Myocyte (in vitro differentiated cells): ENCODE measurements at places on chromosomes 2 and 18. TPM values are rescaled to one million over a fixed set of nuclear protein-coding genes. Genes with fewer than 3 reads are reported as not detected.
A peak's percentile ranks its signal among the peaks of the same experiment; 100 is the strongest.

DNA sequence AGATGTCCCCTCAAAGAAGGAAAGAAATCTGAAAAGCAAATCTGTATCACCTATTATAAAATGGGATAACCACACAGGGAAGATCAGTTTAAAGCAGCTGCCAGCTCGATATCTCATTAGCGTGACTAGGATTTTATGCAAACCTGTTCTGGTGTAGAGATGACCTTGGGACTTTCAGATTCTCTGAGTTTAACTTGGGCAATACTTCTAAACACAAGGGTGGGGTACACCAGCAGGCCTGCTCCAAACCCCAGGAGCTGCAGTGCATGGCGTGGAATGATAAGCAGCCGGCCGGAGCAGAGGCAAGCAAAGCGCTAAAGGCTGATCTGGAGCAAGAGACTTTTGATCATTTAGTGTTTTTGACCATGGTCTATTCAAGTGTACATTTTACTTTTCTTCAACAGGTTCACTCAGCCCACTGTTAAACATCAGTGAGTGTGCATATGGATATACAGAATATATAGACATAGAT, 4.7 kb downstream of the SERTAD2 start:
- no peak for DNase-seq

Gene REG1B
- not detected in 2 replicates for total RNA-seq

Gene FHOD3
- total RNA-seq, result 23.2 and 57.5 TPM in 2 replicates

Gene IKZF2
- 4.5 and 4.9 TPM in 2 replicates for total RNA-seq

DNA sequence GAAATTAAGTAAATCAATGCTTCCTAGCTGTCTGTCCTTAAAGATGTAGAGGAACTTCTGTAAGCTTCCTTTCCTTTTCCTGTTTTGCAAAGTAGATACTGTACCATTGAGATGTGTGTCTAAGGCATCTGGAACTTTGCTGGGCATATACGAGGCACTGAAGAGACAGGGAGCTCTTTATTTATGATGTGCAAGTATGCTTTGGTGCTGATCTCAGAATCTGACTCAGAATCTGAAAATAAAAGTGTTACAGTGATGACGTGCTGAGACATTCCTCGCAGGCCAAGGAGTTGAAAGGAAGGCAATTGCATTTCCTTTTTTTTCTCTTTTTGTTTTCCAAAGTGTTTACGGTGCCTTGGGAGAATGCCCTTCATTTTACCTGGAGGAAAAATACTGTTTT, 230.9 kb upstream of the RGPD4 start:
- DNase-seq, result peak; percentile 44

DNA sequence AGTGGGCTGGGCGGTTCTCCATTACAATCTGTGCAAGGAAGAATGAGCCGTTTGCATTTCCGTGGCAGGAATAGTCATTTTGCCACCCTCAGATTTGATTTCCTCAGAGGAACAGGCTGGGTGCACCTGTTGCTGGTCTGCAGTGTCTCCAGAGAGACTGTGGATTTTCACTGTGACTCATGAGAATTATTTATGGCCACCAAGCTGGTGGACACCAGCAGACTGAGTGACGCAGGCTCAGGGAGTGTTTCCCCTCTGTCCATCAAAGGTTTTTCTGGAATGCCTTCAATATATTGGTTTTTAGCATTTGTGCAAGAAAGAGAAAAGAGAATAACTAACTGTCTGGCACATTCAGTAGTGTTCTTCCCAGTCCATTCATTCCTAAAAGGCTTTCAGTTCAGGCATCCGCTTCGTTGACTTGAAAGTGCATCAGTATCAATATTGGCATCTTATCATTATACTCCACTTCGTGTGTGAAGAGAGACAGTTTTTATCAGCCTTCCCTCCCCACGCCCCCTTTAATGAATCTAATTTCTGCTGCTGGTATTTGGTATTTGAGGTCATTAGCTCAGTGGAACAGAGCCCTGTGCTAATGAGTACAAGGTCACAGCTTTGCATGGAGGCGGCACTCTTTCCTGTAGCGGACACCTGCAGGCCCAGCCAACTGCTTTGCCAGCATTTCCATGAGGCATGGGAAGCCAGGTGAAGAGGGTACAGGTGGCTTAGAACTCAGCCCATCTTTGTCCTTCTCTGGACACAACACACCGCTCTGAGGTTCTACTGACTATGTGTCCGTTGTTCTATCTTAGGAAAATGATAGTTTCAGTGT, 39.9 kb downstream of the PRKCE start:
- DNase-seq, result peak; percentile 92

Gene CXCR2
- not detected in 2 replicates for total RNA-seq

GRCh38 chr2:182404092-182404491, 22.7 kb downstream of the PDE1A start:
- no peak for DNase-seq

DNA sequence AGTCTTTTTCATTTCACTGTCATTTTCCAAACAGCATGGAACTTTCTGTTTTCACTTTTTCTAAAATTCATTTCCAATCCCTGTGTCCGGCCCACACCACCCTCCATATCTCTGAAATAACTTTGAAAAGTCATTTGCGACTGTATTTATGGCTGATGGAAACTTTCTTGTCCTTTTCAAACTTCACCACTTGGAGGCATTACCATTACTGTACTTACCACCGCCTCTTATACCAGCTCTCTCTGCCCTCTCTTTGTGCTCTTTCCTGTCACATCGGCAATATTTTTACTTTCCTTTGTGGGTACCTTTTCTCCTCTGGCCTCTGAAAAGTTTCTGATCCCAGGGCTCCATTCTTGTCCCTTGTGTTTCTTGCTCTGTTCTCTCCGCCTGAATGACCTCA, 39.5 kb upstream of the IL1RL1 start:
- no peak for DNase-seq

DNA sequence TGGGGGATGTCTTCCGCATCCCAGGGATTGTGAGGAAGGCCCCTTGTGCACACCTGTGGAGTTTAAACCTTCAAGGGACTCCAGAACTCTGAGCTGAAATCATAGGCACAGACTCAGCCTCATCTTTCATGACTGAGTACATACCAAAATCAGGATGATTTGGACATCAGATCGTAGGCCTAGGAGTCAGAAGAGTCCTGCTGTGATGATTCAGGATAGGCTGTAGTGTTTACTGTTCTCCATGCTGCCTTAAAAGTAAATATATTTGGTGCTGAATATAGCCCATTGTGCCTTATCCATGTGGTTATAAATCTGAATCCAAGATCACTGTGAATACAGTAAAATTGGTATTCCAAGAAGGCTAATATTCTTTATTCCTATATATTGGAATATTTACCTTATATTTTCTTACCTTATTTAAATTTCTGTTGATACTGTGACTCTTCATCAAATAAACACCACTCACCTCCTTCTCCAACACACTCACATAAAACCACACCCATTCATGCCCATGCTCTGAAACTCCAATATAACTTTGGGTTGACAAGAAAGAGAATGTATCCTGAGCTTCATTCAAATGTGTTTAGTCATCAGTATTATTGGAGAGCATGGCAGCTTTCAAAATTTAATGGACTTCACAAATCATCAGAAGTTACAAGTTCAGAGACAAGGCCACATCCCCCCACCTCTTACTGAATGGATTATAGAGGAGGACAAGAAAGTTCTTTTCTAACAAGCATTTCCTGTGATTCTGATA, 561.4 kb upstream of the LINC00305 start:
- no peak for DNase-seq

Gene MYO1B
- total RNA-seq, result 116 and 125 TPM in 2 replicates

DNA sequence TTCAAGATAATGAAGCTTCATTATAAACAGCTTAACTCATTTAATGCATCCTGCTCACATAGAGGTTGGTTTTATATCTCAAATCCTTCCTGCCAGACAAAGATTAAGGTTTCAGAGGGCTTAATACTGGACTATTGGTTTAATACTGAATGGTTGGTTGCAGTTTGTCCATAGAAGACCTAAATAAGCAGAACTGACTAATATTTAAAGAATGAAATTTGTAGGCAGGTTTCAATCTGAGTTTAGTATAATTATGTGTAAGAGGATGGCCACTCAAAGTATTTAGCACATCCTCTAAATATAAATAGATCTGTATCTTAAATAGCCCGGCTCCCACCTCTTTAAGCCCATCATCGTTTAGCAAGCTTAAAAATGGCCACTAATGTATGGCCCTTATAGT, 92.5 kb downstream of the EPB41L5 start:
- no peak for DNase-seq

DNA sequence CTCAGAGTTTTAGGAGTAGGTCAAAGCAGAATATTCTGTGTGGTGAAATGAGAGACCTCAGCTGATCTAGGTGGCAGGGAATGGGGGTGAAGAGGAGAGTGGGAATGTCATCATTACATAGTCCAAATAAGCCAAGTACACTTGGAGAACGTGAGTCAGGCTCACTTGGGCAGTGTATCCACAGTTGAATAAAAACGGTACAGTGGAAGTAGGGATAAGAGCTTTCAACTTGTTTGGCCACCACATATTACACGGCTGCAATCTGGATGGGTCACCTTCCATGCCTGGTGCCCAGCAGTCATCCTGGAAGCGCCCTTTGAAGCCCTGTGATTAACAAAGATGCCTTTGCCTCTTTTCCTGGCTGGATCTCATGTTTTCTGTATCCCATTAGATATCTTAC, 28.6 kb downstream of the MIB1 start:
- DNase-seq, result no peak

Gene SATB2
- total RNA-seq, result 8.1 and 9.9 TPM in 2 replicates

DNA sequence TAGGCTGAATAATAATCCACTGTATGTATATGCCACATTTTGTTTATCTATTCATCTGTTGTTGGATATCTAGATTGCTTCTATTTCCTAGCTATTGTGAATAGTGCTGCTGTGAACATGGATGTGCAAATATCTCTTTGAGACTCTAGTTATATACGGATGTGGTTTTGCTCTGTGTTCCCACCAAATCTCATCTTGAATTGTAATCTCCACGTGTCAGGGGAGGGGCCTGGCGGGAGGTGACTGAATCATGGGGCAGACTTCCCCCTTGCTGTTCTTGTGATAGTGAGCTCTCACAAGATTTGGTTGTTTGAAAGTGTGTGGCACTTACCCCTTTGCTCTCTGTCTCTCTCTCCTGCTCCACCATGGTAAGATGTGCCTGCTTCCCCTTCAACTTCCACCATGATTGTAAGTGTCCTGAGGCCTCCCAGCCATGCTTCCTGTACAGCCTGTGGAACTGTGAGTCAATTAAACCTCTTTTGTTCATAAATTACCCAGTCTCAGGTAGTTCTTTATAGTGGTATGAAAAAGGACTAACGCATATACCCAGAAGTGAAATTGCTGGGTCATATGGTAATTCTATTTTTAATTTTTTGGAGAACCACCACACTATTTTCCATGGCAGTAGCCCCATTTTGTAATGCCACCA, 86.1 kb upstream of the UPP2 start:
- DNase-seq, result no peak

GRCh38 chr18:46275370-46275769, 171.2 kb downstream of the HAUS1 start:
- DNase-seq, result no peak

DNA sequence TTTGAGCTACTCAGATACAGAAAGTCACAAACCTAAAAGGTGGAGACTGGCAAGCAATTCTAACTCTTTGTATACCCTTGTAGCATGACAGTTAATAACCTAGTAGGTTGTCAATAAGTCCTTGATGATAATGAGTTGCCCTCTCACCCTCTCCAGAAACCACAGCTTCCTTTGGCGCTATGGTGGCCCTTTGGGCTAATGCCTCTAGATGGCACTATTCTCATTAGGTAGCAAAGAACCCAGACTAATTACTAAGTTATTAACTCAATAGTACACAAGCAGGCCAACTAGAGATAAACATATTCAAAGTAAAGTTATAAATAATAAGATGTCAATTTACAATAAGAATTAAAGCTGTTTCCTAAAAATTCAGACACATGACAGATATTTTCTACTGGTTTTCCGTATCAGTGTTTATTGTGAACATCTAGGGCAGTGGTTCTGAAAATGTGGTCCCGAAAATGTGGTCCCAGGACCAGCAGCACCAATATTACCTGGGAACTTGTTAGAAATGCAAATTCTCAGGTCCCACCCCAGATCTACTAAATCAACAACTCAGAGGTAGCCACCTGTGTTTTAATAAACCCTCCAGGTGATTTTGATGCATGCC, 41.1 kb downstream of the LDAH start:
- DNase-seq, result peak; percentile 14

GRCh38 chr2:215624423-215624829, 188.6 kb upstream of the FN1 start:
- DNase-seq, result no peak

DNA sequence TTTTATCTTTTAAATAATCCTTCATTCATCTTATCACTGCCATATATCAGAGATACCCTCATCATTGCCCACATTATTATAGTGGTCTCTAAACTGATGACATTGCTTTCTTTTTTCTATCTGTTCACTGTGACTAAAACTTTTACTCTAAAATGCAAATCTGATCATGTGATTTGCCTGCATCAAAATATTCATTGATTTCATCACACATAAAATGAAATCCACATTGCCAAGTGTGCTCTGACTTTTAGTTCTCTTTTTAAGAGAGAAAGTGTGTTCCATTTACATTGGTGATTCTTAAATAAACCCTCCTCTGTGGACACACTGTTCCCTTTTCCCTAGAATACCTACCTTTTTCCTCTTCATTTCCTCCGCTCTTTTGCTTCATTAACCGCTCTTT, 7.5 kb downstream of the REL start:
- no peak for DNase-seq

Gene NMS
- not detected in 2 replicates for total RNA-seq

Gene LHCGR
- total RNA-seq, result not detected in 2 replicates

- no peak for DNase-seq
Observed at GRCh38 chr18:63648241-63648640, 4.2 kb upstream of the SERPINB4 start.

DNA sequence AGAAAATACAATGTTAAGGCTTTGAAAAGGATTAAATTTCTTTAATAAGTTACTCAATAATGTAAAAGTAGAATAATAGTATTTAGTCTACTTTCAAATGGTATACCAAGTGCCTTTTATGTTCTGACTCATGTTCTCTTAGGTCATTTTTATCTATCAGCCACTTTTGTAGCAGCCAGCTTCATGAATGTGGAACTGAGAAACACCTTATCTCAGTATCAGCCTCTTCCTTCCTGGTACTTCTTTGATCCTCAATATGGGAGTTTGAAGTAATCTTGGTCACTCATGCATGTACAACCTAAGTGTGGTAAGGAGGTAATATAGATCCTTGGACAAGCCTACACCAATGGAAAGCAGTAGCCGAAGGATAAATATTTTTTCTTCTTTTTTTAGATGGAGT, 180.4 kb upstream of the NRXN1 start:
- no peak for DNase-seq

Gene RFTN2
- total RNA-seq, result 6.2 and 6.8 TPM in 2 replicates

DNA sequence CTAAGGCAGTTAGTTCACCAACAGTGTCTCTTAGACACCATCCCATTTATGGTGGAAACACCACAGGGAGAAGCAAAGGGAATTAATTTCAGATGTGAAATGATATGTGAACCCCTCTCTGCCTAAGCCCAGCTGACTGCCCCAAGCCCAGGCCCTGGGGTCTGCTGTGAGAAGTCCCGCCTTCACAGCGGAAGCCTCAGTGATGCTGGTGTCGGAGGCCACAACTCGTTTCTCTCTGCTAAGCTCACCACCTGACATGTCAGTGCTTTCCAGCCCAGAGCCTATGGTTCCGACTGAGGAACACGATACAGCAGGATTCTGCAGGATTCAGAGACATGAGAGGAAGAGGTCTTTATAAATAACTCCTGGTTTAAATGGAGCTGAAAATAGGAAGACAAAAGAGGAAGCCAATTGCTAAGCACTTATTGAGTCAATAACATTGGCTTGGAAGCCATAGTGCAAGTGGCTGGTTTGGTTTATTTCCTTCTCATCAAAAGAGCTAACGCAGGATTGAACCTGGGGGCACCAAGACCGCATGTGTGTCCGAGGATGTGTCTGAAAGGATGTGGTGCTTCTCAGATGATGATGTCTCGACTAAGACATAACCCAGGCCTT, 21.9 kb upstream of the LOXHD1 start:
- no peak for DNase-seq

GRCh38 chr18:8224576-8224975, 384.7 kb upstream of the RAB12 start:
- DNase-seq, result no peak
